CD4-positive, alpha-beta T cell treated with Interleukin-17A for 4 hours (primary cell): ENCODE measurements at places on chromosomes 3 and 15.

GRCh38 chr3:44510000-44510368 is 32.5 kb upstream of the ZNF445 start:
- peak; percentile 16 for DNase-seq

GRCh38 chr15:53586799-53587198 is 172.7 kb downstream of the WDR72 start:
- no peak for DNase-seq

- no peak for DNase-seq
These were observed 77.5 kb downstream of the LPP start for GRCh38 chr3:188231456-188231855.

DNA sequence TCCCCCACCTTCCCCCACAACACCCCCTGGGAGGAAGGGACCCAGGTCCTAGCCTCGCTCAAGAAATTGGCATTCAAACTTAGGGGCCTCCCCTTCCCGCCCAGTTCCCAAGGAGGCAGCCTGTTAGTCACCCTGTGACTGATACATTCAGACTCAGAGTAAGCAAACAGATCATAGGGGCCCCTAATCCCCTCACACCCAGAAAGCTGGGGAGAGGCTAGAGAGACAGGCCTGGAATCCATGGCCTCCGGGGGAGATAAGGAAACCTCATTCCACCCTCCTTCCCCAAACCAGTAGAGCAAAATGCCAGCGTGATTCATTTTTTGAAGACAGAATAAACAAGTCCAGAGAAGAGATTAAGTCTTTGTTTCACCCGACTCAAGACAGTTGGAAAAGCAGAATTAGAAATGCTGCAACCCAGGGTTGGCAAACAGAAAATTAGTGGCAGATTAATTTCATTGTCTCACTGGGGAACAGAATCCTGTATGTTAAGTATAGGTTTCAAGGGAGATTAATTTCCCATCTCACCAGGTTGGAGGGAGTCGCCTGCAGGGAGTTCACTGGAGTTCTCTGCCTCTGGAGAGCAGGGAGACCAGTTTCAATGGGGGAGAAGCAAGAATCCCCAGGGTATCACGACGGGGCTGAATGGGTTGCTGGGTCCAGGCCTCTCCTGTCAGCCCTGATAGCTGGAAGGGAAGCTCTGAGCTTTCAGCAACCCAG is 268.3 kb downstream of the UACA start:
- DNase-seq, result no peak

GRCh38 chr3:40379674-40380306 is 7.2 kb upstream of the ENTPD3 start:
- no peak for DNase-seq

DNA sequence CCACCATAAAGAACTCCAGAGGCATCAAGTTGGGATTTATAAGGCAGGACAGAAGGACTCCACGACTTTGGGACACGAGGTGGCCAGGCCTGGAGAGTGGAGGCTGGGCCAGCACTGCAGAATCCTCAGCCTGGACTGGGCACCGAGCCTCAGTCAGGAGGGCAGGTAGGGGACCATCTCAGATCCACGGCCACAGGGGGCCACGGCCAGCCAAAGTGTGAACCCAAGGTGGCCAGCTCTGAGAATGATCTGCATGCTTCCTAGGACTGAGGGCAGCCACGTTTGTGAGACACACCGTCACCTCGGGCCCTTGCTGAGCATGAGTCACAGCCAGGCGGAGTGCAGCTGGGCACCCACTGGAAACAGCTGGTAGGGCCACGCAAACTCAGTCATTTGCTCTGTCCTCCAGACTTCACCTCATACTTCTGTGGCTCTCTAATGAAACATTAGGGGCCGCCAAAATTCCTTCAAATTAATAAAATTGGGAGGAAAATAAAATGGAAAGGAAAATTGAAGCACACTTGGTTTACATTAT is 65.8 kb downstream of the CTNNB1 start:
- no peak for DNase-seq
